ENCODE measurements at places on chromosomes 4 and X. TPM values are rescaled to one million over a fixed set of nuclear protein-coding genes. Genes with fewer than 3 reads are reported as not detected.

DNA sequence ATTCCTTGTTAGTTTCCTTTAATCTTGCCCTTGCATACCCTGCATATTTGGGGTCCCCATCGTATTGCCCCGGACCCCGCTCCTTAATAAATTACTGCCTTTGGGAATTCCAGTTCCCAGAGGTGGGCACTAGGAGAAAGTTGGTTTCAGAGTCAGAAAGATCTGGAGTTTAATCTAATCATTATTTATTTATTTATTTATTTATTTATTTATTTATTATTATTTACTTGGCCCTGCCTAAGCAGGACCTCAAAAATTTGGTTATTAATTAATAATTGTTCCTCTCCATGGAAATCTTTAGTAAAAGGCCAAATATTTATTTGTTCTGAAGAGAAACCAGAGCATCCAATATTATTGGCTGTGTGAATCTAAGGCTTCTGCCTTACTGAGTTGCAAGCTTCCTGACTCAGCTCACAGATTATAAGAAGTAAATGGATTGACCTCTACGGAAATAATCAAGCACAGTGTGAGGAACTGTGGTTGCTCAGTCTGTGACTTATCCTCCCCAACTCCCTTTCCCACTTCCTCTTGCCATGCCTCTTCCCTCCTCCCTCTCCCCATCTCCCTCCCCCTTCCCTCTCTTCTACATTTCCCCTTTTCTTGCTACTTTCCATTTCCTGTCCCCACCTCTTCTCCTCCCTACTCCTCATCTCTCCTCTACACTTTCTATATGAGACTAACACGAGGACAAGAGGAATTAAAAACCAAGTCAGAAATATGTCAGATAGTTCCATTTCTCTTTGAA, 61.5 kb upstream of the AP1S2 start:
- DNase-seq, result no peak

The TCEAL6 gene
- not detected for total RNA-seq

DNA sequence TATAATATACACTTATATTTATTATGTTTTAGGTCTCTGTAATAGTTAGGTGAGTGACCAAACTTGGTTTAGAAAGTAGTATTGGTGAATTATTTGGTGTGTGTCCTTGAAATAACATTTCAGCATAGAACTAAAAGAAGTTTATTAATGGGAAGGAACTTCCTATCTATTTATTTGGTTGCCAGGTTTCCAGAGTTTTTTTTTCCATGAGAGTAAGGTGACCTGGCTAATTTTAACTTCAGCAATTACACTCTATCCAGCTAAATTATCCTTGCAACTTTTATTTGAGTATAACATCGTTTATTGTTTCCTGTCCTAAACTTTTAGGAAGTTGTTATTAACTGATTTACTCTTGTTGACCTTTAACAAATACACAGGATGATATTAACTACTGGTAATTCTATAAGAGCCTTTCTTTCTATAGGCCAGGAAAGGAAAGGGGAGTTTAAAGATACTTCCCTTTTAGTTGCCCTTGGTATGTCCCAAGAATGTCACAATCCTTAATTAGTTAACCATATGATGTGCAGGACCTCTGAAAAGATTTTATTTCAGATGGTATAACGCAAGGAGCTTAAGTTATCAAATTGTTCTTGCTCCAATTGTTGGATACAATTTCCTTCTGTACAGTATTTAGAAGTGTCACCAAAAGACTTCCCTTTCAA, 18.9 kb downstream of the PRDM8 start:
- DNase-seq, result no peak

DNA sequence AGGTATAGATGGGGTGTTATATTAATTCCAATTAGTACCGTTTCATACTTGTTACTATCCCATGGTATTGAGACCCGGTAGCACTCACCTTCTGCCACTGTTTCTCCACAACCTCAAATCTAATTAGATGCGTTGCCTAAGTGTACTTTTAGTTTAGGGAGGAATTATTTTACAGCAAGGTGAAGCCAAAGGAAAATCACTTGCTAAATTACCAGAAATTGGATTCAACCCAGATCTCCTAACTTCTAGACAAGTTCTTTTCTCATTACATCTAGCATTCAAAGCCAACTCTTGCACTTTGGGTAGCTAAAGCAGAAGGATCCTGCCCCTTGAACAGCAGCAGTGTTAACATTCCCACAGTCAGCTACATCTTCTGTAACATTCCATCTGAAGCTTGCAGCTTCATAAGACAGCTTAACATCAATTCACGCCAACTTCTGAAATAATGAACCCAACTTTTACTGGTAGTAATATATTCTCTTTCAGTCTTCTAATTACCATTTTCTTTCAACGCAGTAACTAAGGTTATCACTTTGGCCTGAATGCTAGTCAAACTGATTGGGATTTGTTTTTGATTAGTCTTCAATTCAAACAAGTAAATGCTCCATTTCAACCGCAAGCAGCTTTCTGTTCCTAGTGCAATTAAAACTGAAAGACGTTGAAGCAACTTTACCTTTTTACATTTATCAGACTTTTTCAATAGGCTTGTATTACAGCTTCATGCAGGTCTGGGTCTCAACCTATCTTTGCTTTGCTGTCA, 934 bp upstream of the SEC31A start:
- DNase-seq, result no peak

- DNase-seq, result no peak
These were observed 645.3 kb downstream of the TLL1 start for GRCh38 chr4:166518315-166518714.

DNA sequence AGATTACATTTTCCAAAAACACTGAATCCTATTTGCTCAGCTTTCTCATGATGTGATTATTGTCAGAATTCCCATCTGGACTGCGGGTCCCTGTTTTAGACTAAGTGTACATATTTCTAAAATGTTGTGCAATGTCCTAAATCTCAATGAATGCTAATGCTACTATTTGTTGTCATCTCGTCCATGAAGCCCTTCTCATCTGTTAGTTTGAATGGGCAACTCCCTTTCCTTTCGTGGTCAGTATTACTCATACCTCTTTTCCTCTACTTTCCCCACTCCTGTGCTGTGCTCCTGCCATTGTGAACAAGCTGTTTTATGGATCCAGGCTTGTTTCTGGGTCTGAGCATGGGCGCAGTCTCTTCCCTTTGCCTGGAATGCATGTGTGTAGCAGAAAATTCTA, 91.0 kb downstream of the MID1 start:
- DNase-seq, result no peak

The APLN gene
- 0.72 TPM for total RNA-seq

The ASB12 gene
- total RNA-seq, result not detected

The DIPK2B gene
- not detected for total RNA-seq

DNA sequence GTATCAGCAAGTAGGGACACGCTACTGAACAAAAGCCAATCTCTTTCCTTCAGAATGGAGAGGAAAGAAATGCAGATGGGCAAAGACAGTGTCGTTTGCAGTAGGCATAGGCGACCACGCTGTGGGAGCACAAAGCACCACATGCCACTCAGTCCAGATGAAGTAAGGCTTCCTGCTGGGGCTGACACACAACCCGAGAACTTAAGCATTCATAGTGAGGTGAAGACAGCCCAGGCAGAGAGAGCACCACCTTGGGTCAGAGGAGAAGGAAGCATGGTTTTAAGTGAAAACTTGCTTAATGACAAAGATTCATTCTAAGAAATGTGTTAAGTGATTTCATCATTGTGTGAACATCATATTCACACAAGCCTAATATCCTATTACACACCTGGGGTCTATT, 238.8 kb downstream of the MGST2 start:
- no peak for DNase-seq

DNA sequence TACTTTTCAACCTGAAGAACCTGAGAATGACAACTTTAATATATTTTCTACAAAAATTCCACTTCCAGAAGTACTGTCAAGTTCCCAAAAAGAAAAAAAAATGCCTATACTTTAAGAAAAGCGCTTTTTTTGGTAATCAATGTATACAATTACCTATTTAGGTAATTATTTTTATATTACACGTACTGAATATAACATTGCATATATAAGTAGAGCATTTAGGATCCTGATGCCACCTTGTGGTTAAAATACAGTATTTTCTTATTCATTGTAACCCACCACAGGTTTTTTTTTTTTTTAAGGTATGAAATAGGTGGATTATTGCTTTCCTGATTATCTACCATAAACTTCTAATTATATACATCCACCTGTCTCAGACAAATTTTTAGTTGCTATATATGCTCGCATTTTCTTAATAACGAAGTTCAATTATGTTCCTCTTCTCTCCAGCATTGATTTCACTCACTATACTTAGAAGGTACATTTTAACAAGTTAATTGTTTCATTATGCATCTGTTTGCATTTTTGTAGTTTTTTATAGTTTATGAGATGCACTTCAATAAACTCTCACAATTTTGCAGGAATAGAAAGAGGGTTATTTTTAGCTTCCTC, 5.2 kb downstream of the MAP9 start:
- DNase-seq, result no peak

The OTC gene
- not detected for total RNA-seq

The EMCN gene
- not detected for total RNA-seq

GRCh38 chr4:119020158-119020557, 115.5 kb upstream of the MYOZ2 start:
- DNase-seq, result no peak

- DNase-seq, result no peak
These were observed 1912.7 kb upstream of the TENM3 start for GRCh38 chr4:180330521-180330920.

The ASMT gene
- 0.36 TPM for total RNA-seq

- DNase-seq, result no peak
These were observed 78.5 kb downstream of the MSN start for GRCh38 chrX:65745992-65746391.

DNA sequence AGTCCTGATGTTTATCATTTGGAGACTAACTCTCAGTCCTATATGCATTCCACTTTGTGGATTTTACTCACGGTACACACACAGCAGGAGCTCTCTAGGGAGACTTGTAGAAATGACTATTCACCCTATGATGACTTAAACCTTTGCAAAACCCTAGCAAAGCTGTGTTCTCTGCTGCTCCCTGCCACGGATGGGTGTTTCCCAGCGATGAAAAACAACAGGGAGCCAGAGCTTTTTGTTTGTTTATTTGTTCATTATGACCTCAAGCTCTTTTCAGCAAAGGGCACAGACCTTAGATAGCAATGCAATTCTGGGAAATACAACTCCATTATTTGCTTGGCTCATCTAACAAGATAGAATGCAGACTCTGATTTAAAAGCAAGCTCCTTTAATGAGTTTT, 156.6 kb downstream of the GRIA3 start:
- DNase-seq, result no peak

Data from osteoblast (primary cell).